ENCODE measurements at places on chromosomes 5 and 9.

DNA sequence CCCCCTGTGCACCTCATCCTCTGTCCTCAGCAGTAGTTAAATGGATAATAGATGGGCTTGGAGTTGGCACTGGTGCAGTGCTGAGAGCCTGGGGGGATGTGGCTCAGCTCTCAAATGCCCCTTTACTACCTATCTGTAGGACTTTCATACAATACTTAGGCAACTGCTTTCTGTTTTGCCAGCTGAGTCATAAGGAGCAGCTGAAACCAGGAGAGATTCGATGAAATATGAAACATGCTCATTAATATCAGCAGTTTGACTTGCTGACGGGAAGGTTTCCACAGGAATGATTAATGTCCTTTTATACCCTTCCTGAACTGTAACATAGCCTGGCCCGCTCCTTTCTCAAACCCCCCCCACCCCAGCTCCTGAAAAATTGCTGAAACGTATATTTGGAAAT lies 142.6 kb downstream of the SAXO1 start:
- DNase-seq: no peak

DNA sequence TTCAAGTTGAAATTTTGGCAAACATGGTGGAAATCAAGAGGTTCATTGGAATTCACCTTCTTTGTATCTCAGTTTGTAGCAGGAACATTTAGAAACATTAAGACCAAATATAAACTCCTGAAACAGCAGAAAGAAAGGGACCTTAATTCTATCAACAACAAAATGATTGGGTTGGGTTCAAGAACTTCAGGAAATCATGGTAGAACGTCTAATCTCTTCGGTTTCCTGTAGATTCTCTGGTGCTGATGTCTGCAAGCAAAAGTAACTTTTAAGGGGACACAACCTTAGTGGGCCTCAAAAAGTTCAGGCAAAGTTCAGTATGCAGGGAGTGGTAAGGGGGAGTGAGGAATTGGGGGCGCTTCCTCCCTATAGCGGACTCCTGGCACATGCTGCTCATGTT lies 3.4 kb downstream of the IL33 start:
- no peak for DNase-seq

- DNase-seq: no peak
Measured at GRCh38 chr5:173291722-173292658, 36.2 kb downstream of the STC2 start.

GRCh38 chr5:57887851-57888621 lies 405.4 kb upstream of the ACTBL2 start:
- no peak for DNase-seq

GRCh38 chr5:44046619-44047364 lies 342.4 kb downstream of the FGF10 start:
- DNase-seq: no peak

DNA sequence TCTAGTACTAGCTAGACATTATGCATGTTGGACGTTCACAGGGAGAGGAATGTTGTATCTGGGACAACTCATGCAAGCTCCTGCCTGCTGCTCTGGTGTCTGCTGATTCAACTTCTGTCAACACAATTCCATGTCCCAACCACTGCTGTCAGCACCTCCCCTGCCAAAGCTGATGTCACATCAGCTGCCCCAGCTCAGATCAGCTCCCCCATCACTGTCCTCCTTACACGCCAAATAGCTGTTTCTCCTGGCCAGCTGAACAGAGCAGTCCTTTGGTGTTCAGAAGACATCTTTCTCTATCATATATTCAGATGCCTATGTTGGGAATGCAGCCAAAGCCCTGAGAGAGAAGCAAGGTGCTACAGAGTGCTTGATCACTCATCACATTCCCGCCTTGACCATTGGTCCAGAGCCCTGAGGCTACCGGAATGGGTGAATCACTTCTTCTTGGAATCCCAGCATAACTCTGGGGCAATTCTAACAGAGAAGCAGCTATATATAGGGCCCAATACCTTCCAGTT lies 223.3 kb downstream of the SEC61B start:
- DNase-seq: no peak

GRCh38 chr9:116190637-116191396 lies 37.2 kb downstream of the PAPPA start:
- DNase-seq: no peak

DNA sequence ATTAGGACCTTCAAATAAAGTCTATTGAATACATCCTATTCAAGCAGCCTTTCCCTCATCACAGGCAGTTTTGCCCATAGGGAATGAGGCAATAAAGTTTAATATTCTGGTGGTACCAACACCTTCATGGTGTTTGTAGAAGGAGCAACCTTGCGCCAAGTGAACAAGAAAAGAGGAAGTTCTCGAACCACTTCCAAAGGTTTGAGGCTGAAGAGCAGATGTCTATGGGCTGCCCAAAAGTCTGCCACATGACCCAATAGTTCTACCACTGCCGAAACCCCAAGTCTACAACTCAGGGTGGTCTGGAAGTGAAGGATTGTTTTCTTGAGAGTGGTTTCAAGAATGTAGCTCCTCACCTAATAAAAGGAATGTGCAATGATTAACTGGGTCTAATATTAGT lies 123.1 kb downstream of the NPR3 start:
- DNase-seq: no peak

DNA sequence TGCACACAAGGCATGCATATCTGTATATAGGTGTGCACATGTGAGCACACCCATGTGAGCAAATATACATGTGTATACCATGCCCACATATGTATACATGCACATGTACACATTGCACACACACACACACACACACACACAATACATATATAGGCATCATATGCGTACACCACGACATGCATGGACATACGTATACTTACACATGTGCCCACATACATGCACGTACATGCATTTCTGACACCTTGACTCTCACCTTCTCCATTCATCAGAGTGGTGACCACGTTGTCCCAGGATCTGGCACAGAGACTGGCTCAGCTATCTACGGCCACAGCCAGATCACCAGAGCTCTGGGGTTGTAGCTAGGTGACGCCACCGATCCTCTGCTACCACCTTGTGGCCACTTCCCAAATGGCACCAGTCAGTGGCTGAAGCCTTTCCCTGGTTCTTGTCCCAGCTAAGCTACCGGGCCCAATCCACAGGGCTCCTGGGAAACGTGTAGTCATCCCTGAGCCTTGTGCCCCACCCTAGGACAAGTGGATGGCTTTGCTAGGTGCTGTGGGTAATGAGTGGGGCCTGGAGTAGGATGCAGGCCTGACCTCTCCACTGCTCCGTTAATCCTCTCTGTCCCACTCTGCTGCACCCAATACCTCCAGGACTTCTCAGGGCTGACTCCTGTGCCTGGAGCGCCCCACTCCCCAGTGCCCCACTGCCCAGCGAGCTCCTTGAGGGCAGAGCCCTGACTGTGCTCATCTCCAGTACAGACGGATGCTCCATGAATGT lies 194.4 kb downstream of the RGS3 start:
- peak; percentile 49 for DNase-seq

GRCh38 chr9:3238236-3238635 lies 287.6 kb downstream of the RFX3 start:
- DNase-seq: no peak

- DNase-seq: no peak
Measured at GRCh38 chr5:26482810-26483375, 555.5 kb downstream of the CDH9 start.

GRCh38 chr5:168706655-168707069 lies 127.5 kb upstream of the PANK3 start:
- DNase-seq: no peak

DNA sequence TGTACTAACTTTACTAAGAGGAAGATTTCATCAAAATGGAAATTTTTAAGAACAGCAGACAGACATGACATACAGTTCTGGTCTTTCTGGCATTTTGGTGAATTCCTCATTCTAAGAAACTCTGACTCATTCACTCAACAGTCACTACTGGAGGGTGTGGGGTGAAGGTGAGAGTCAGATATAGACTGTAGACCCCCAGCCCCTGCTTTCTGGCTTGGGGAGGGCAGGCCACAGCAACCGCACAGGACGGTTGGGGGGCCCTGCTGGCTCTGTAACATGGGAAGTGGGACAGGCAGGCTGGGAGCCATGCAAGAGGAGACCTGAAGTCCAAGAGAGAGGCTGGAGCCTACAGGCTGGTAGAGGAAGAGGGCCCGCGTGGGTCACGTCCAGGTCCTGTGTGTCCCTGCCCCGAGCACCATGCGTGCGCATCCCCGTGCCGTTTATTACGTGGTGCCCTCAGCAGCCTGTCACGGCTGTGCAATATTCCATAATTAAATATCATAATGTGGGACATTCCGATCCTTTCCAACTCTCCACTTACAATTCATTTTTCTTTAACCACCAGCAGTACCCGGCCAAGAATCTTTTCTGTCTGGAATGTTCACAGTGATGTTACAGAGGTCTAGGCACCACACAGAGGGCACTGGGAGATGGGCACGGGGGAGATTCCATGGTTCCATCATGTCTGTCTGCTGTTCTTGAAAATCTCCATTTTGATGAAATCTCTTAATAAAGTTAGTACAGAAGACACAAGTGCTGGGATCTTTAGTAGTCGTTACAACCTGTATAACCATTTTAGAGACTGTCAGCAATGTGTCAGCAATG lies 75.5 kb downstream of the SEMA4D start:
- DNase-seq: no peak

- DNase-seq: no peak
Measured at GRCh38 chr5:152462021-152462721, 57.1 kb upstream of the NMUR2 start.

DNA sequence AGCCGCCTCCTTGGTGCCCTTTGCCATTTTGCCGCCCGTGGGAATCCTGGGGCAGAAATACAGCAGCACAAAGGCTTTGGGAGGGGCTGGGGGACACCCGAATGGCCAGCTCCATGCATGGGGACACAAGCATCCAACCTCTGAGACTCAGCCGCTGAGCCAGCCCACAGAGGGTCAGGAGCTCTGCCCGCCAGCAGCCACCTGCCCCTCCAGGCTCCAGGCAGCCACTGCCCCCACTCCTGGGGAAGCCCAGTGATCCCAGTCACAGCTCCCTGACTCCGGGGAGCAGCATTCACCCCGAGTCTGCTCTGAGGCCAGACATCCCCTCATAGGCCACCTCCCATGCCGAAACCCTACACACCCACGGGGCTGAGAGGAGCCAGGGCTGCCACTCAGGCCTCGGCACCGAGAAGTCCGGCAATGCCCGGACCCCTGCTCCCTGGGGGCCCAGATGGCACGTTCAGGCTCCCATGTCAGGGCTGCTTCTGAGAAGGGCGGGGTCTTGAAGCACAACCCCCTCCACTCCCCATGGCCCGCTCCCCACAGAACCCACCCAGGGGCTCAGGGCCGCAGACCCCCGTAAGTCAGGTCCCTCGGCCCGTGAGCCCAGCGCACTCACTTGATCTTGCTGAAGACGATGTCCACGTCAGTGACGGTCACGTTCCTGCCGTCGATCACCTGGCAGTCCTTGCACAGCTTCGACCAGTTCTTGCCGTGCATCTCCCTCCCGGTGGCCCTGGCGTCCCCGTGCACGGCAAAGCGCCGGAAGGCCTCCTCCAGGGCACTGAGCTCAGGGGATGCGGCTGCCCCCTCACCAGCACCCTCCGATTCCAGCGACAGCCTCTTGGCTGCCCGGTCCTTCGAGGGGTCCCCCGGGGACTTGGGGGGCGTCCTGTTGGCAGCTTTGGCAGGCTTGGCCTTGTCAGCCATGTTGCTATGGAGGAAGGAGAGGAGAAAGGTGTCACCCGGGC lies 15.7 kb downstream of the TPPP start:
- DNase-seq: no peak

DNA sequence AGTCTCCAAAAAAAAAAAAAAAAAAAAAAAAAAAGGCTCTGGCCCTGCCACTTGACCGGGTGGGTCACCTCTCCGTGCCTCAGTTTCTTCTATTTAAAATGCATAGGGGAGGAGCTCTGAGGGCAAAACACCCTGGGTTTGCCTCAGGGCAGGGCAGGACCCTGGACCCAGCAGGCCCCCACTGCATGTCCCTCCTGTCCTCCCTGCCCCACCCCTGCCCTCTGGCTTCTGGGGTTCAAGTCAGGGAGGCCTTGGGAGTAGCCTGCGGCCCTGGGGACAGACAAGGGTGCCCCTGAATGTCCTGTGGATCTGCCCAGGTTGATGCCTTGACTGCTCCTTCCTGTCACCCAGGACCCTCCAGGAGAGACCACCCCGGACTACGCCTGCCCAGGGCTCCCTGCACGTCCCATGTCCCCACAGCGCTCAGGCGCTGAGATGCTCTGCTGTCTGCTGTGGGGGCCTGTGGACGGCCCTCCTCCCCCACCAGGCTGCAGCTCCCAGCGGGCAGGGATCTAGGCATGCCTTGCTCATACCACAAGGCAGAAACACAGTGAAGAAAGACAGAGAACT lies 35.4 kb downstream of the ADAMTS2 start:
- DNase-seq: no peak

- DNase-seq: no peak
Measured at GRCh38 chr5:142507531-142508372, 178.1 kb downstream of the FGF1 start.

GRCh38 chr9:91900055-91900796 lies 49.8 kb downstream of the ROR2 start:
- no peak for DNase-seq

- peak; percentile 56 for DNase-seq
Measured at GRCh38 chr9:129962889-129963703, 79.9 kb downstream of the FNBP1 start.

DNA sequence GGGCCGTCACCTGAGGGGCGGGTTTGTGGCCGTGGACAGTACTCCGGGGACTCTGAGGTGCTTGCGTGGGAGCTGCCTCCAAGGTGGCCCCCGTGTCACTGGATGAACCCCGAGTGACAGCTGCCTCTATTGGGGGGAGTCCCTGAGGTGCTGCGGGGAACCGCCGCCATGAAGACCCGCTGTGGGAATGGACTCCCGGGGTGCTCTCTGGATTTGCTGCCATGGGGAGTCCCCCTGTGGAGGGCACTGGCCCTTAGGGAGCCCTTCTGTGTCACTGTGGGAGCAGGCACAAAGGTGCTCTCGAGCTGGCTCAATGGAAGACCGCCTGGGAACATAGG lies 100.2 kb upstream of the CCL21 start:
- no peak for DNase-seq

- DNase-seq: no peak
Measured at GRCh38 chr5:87150630-87151029, 117.1 kb upstream of the RASA1 start.

DNA sequence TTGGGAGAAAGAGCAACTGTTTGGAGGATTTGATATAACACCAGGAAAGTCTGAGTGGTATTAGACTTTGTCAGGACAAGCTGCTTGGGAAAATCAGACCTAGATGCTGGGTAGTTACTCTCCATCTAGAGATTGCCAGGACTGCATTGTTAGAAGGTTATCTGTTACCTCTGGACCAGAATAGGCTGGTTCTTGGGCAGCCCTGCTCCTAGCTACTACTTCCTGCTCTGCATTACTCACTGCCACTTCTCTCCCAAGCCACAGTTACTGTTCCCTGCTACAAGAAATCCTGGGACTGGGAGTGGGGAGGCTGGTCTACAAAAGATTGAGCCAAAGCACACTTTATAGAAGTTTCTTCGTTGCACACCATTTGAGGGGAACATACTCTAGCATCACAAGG lies 95.5 kb upstream of the KCNN2 start:
- no peak for DNase-seq

DNA sequence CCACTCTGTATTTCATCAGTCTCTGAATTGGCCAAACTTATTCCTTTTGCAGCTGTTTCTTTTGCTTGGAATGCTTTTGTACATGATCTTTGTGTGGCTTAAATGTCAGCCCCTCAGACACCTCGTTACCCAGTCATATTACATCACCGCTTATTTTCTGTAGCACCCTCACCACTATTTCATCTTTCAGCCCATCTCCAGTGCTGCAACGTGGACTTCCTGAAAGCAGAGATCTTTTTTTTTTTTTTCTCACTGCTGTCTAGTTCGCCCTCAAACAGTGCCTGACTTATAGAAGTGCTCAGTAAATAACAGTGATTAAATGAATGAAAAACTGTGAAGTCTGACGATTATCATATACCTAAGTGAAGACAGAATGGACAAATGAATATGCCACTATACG lies 835 bp downstream of the SRA1 start:
- no peak for DNase-seq
